ENCODE measurements at places on chromosomes 16 and 17. TPM values are rescaled to one million over a fixed set of nuclear protein-coding genes. Genes with fewer than 3 reads are reported as not detected.

The PRAC1 gene
- total RNA-seq, result not detected

The CFAP97D1 gene
- total RNA-seq, result not detected

The TSC2 gene
- total RNA-seq, result 38.2 TPM

The DRC3 gene
- 2.2 TPM for total RNA-seq

The HBM gene
- total RNA-seq, result not detected

The TAX1BP3 gene
- total RNA-seq, result 323 TPM
